NCI-H226 (cell line): ENCODE measurements at places on chromosomes 3 and 15.

DNA sequence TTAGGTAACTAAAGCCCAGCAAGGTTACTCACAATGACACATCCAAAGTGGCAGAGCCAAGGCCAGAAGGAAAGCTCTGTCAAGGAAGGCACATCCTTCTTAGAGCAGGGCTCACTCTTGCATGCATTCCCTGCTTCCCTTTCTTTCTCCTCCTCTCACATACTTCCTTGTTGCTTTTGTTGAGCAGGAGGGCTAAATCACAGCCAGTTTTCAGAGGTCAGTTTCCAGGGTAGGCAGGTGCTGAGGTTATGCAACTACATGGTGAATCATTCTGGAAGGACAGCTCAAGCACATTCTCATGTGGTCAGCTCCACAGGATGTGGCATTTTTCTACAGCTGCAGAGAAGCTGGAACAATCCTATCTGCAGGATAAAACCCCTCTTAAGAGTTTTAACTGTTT lies 275.6 kb downstream of the ZNF621 start:
- peak; percentile 90 for DNase-seq

DNA sequence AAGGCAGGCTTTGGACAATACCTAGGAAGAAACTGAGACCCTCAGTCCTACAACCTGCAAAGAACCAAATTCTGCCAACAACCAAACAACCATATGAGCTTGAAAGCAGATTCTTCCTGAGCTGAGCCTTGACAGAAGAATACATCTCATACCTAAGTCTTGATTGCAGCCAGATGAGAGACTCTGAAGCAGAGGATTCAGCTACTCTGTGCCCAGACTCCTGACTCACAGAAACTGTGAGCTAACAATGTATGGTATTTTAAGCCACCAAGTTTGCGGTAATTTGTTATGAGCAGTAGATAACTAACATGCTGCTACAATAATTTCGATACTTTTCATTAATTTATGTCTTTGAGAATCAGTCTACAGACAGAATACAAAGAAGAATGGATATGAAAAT lies 325.1 kb upstream of the CBLB start:
- DNase-seq, result no peak

- no peak for DNase-seq
Observed at GRCh38 chr3:71702131-71703024, 22.8 kb downstream of the EIF4E3 start.

DNA sequence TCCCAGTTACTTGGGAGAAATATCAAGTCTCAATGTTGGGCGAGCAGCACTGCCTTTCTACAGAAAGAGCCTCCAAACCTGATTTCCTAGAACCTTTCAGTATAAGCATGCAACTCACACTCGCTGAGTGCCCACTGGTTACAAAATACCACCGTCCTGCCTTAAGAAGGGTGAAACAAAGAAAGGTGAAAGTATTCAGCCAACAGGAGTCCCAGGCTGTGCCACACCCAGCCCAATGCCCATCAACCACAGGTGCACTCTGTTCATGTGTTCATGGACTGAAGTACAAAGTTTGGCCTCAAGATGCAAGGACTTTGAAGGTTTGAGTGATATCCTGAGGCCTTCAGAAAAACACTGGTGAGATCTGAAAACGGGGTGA lies 34.0 kb downstream of the IL17RD start:
- no peak for DNase-seq

DNA sequence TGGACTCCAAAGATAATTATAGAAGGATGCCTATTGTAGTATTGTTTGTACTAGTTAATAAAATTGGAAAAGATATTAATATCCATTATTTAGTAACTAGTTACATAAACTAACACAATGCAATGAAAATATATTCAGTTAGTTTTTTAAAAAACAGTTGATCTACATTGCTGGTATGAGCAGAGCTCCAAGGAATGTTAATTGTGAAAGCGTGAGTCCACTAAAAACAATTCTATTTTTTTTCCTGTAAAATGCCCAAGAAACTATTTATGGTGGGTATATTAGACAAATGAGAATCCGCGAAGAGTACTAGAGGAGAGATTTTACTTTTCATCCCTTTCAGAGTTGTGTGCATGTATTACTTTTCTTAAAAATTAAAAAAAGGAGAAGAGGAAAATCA lies 104.3 kb downstream of the MCTP2 start:
- no peak for DNase-seq

DNA sequence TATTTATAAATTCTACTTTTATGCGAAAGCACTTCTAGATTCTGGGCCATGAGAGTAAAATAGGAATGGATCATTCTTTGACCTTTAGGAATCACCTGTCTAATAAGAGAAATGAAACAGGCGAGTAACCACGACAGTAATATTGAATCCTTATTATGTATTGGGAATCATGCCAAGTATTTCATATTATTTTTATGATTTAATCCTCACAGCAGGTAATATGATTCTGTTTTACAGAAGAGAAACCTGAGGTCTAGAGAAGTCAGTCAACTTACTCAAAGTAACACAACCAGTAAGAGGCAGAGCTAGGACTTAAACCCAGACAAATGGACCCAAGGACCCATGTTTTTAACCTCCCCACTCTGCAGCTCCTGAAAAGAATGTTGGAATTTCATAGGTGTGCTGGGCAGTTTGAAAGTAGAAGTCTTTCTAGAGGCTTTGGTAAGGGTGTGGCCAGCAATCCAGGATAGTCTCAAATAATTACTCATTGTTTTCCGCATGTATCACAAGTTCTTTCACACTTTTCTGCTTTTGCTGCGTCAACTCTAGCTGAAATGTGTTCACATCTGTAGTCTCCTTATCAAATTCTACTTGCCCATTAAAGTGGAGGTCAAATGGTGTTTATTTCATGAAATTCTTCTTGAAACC lies 181.7 kb downstream of the TPRG1 start:
- no peak for DNase-seq

- DNase-seq, result no peak
Observed at GRCh38 chr15:28901587-28901980, 15.8 kb downstream of the APBA2 start.

GRCh38 chr15:52559022-52559421 lies 9.8 kb downstream of the ARPP19 start:
- no peak for DNase-seq

GRCh38 chr15:81095690-81096365 lies 38.2 kb upstream of the CFAP161 start:
- DNase-seq, result no peak

GRCh38 chr15:40092256-40092978 lies 16.3 kb downstream of the BMF start:
- DNase-seq, result no peak

- DNase-seq, result no peak
Observed at GRCh38 chr15:47437491-47437890, 279.8 kb upstream of the SEMA6D start.

DNA sequence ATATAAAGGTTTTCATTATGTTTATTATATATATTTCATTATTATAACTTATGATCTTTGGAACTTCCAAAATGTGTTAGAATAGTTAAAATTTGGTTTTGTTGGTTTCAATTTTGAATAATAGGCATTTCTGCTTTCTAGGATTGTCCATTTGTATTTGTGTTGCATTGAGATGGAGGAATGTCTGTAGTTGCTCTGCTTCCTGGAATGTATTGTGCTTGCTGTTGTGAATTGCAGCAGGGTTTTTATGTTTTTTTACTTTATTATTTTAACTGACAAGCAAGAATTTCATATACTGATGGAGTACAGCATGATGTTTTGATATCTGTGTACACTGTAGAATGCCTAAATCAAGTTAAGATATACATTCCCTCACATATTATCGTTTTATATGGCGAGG lies 247.4 kb downstream of the XXYLT1 start:
- no peak for DNase-seq

GRCh38 chr3:8555113-8555661 lies 53.6 kb downstream of the LMCD1 start:
- no peak for DNase-seq

DNA sequence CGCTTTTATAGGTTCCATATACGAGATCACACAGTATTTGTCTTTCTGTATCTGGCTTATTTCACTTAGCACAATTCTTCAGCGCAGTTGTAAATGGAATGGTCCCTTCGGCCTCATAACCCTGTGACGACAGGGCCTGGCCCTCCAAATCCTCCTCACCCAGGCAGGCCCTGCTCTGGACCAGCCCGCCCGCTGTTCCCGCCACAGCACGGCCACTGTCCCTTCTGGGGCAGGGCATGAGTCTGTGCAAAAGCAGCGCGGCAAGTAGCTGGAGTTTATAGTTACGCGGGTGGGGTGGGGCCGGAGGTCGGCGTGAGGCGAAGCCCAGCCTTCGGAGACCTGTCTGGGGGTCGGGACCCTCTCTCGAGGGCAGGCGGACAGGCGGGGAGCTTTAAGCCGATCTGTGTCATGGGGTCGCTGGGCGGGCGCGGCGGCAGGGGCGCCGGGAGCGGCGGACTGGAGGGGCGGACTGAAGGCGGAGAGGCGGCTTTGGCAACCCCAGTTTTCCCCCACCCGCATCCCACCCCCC lies 543 bp downstream of the ARPIN start:
- no peak for DNase-seq

DNA sequence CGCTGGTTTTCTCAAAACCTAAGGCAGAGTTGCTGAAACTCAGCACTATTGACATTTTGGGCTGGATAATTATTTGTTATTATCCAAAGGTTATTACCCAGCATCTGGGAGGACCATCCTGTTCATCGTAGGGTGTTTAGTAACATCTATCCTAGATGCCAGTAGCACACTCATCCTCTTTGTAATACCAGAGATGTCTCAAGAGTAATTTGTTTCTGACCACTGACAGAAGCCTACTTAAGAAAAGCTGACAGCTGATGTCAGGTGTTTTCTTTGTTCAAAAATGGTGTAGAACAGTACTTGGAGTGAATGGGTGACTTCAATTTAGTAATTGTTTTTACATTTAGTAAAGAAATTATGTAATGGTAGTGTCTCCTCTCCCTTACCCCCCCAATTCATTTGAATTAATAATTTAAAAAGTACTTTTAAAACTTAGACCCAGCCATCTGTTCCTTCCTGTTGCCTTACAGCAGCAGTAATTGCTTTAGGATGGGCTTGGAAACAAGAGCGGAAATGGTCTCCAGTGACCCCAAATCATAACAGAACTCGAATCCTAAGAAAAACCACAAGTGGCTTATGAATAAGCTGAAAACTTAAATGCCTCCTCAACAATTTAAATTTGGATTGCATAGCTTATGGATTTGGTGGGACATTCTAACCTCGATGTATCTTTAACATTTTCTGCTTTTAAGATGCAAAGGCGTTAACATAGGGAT lies 105.4 kb downstream of the PTPRG start:
- no peak for DNase-seq

GRCh38 chr3:152496286-152496685 lies 227.6 kb downstream of the MBNL1 start:
- no peak for DNase-seq

GRCh38 chr3:8848696-8849131 lies 79.3 kb upstream of the OXTR start:
- peak; percentile 80 for DNase-seq

DNA sequence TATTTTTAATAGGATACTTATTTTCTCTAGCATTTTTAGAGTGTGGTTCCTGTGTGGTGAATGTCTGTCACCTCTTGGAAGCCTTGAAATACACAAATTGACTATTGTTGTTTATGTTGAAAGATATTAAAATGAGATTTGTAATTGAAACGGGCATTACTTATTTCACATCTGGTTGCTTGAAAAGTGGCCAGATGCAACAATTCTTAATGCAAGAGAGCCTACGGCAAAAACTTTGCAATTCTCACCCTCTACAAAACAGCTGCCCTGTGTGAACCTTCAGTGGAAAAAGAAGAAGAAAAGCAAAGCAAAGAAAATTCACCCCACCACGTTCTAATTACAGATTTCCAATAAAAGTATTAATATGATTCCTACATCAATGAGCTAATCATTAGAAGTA lies 46.6 kb downstream of the PPARG start:
- no peak for DNase-seq

DNA sequence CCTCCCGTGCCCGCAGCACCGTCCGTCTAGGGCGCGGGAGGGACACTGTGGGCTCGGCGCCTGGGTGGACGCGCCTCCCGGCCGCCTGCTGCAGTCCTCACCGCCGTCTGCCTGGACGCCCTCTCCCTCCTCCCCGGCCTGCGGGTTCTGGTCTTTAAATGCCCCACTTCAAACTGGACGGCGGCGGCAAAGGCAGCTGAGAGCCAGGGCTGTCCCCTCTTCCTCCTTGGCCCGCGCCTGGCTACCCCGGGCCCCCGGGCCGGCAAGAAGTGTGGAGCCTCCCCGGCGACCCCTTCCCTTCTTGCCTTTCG lies 426 bp downstream of the CBLB start:
- no peak for DNase-seq

DNA sequence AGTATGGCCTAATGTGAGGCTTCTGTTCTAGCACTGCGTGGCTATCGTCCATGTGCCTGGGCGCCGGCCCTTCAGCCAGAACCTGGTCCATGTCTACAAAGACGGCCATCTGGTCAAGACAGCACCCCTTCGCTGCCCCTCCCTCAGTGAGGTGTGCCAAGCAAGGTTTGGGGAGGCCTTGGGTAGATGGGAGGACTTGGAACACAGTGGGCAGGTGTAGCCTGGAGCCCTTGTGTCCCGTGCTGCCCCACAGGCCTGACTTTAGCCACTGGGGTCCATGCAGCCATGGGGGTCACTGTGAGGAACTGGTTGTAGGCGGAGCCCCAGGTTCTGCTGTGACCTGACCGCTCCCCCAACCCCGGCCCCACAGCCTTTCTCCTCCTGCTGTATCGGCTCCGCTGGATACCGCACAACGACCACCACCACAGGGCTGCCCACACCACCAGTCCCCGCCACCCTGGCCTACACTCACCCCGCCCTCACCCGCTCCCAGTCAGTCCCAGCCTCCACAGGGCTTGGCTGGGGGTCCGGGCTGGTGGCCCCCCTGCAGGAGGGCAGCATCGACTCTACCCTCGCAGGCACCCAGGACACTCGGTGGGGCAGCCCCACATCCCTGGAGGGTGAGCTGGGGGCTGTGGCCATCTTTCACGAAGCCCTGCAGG lies 16.6 kb downstream of the NBEAL2 start:
- DNase-seq, result no peak
